ENCODE measurements at places on chromosomes 5 and 9. TPM values are rescaled to one million over a fixed set of nuclear protein-coding genes. Genes with fewer than 3 reads are reported as not detected.

Gene FLT4
- 2.7 TPM for total RNA-seq

Gene ARHGEF28
- total RNA-seq: not detected

DNA sequence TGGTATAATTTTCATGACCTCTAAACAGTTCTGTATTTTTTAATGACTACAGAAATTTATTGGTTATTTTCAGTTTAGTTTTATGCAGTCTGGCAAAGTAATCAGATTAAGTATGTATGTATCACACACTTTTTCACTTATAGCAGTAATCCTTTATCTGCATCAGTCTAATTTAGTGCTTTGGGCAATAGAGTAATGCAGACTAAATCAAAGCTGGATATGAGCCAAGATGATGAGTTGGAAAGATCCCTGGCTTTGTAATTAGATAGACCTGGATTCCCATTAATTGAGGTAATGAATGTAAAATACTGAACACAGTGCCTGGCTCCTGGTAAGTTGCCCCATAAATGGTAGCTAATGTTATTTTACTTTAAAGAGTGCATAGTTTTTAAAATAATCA is 215.4 kb upstream of the TLX3 start:
- H3K27me3 ChIP-seq: no peaks in the 10 kb centered on the region
- no peak overlapping the region for H3K27ac ChIP-seq
- no peaks in the 10 kb centered on the region for H3K36me3 ChIP-seq
- H3K4me1 ChIP-seq: no peaks in the 10 kb centered on the region
- H3K4me3 ChIP-seq: no peak overlapping the region

DNA sequence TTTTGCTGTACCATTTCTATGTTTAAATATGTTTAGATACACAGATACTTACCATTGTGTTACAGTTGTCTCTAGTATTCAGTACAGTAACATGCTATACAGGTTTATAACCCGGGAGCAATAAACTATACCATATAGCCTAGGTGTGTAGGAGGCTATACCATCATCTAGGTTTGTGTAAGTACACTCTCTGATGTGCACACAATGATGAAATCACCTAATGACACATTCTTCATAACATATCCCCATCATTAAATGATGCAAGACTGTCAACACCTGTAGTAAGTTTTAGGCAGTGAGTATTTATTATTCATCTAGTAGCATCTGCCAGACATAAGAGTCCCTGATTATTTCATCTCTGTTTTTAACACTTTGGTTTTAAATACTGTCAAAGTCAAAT is 7.3 kb upstream of the DHFR start:
- no peaks in the 10 kb centered on the region for H3K27me3 ChIP-seq
- DNase-seq: no peak
- H3K4me3 ChIP-seq: no peak overlapping the region
- peaks cover 16% of the 10 kb centered on the region for H3K4me1 ChIP-seq

DNA sequence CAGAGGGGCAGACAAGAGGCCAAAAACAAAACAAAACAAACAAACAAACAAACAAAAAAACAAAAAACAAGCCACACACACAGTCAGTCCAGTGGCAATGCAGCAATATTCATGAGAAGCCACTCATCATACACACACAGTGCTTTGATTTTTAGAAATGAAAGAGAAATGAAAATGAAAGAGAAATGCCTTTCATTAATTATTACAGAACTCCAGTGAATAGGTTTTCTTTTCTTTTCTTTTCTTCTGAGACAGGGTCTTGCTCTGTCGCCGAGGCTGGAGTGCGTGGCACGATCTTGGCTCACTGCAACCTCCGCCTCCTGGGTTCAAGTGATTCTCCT is 36.9 kb downstream of the SPRY4 start:
- H3K4me1 ChIP-seq: peaks cover 7% of the 10 kb centered on the region
- H3K4me3 ChIP-seq: no peak overlapping the region
- H3K27me3 ChIP-seq: no peaks in the 10 kb centered on the region
- H3K27ac ChIP-seq: no peak overlapping the region

Gene ADGRD2
- total RNA-seq: not detected

- no peak for DNase-seq
- H3K36me3 ChIP-seq: no peaks in the 10 kb centered on the region
- H3K27me3 ChIP-seq: no peaks in the 10 kb centered on the region
- no peaks in the 10 kb centered on the region for H3K4me1 ChIP-seq
- no peak overlapping the region for H3K27ac ChIP-seq
Measured at GRCh38 chr9:31582071-31582470, 802.4 kb upstream of the ACO1 start.

DNA sequence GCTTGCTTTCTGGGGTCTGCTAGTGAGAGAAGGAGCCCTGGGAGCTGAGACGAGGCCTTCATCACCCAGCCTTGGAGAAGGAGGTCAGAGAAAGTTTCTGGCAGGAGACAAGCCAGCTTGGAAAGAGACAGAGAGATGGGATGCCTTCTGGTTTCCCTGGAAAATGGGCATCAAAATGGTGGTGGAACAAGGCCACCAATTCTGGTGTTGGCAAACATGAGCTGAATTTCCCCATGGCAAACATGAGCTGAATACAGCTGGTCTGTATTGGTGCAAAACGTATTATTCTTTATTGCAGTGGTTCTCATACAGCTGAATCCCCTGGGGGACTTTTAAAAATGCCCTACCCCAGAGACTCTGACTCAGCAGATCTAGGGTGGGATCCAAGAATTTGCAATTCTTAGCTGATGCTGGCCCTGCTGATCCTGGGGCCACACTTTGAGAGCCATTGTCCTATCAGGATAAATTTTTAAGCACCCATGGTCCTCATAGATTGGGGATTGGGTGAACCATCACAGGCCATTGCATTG is 39.1 kb upstream of the S1PR3 start:
- DNase-seq: no peak
- no peak overlapping the region for H3K27ac ChIP-seq
- H3K4me3 ChIP-seq: no peak overlapping the region
- H3K27me3 ChIP-seq: peaks cover 23% of the 10 kb centered on the region
- no peaks in the 10 kb centered on the region for H3K36me3 ChIP-seq

GRCh38 chr5:93058309-93058708 is 522.7 kb downstream of the NR2F1-AS1 start:
- no peaks in the 10 kb centered on the region for H3K27me3 ChIP-seq
- H3K4me1 ChIP-seq: no peaks in the 10 kb centered on the region
- H3K36me3 ChIP-seq: no peaks in the 10 kb centered on the region
- H3K4me3 ChIP-seq: no peak overlapping the region
- no peak for DNase-seq

Gene WDR5
- 39.4 TPM for total RNA-seq

Gene GRIA1
- not detected for total RNA-seq

Gene ZNF366
- not detected for total RNA-seq

- DNase-seq: peak; percentile 31
- peaks cover 33% of the 10 kb centered on the region for H3K36me3 ChIP-seq
- H3K4me1 ChIP-seq: peaks cover 44% of the 10 kb centered on the region
- H3K4me3 ChIP-seq: peak overlapping the region; percentile 90
- H3K27me3 ChIP-seq: no peaks in the 10 kb centered on the region
- peak overlapping the region; percentile 87 for H3K27ac ChIP-seq
Measured at GRCh38 chr9:130694205-130694604, 625 bp downstream of the EXOSC2 start.

Gene FOXI1
- not detected for total RNA-seq

GRCh38 chr9:134867917-134868750 is 12.5 kb upstream of the FCN2 start:
- DNase-seq: no peak
- H3K4me3 ChIP-seq: no peak overlapping the region
- no peaks in the 10 kb centered on the region for H3K36me3 ChIP-seq

GRCh38 chr9:75531588-75531987 is 358.9 kb upstream of the PCSK5 start:
- no peak overlapping the region for H3K4me3 ChIP-seq
- no peak for DNase-seq
- H3K36me3 ChIP-seq: no peaks in the 10 kb centered on the region
- peaks cover 5% of the 10 kb centered on the region for H3K27me3 ChIP-seq

DNA sequence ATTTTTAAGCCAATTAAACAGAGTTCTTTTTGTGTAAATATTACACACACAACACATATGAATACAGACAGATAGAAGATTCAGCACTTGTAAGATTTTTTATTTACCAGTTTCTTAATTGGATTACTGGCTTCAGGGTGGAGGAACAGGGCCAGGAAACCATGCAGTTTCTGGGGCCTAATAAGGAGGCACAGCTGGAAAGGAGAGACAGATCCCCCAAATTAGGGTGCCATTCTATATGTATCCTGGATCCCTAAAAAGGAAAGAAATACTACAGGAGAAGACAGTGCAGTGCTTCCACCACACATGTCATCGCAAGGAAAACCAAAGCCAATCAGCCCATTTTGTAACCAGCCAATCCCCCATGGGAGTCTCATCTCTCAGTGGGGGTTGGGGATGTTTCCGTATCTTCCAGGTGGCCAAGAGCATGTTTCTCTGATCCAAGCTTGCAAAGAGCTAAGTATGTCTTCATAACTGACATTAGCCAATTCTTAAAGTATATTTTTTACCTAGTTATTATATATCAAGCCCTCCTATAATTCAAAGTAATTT is 15.8 kb upstream of the ABO start:
- DNase-seq: no peak
- no peak overlapping the region for H3K4me3 ChIP-seq
- H3K36me3 ChIP-seq: peaks cover 4% of the 10 kb centered on the region

DNA sequence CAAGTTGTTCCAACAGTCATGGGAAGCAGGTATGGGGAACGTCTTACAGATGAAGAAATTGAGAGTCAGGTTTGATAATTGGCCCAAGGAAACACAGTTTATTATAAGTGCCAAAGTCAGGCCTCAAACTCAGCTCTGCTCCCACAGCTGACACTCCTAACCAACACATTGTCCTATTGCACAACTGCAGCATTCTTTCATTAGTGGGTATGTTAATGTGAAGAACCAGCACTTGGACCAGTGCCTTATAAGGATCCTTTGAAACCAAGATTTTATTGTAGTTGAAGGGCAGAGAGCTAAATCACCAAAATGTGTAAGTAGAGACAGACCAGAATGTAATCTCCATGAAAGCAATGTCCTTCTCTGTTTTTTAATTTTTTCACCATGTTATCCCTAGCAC is 56.1 kb downstream of the GRIA1 start:
- no peak overlapping the region for H3K4me3 ChIP-seq
- no peak overlapping the region for H3K27ac ChIP-seq
- DNase-seq: no peak
- no peaks in the 10 kb centered on the region for H3K27me3 ChIP-seq

Gene PDLIM4
- total RNA-seq: not detected

Gene RGS7BP
- total RNA-seq: not detected

- no peak for DNase-seq
- no peak overlapping the region for H3K27ac ChIP-seq
- H3K4me3 ChIP-seq: no peak overlapping the region
- no peaks in the 10 kb centered on the region for H3K36me3 ChIP-seq
- H3K27me3 ChIP-seq: no peaks in the 10 kb centered on the region
Measured at GRCh38 chr9:96320749-96321280, 18.8 kb upstream of the HSD17B3 start.

GRCh38 chr9:34675048-34675714 is 12.7 kb upstream of the CCL27 start:
- no peaks in the 10 kb centered on the region for H3K4me1 ChIP-seq
- H3K27ac ChIP-seq: no peak overlapping the region
- no peak overlapping the region for H3K4me3 ChIP-seq
- DNase-seq: peak; percentile 81
- H3K36me3 ChIP-seq: no peaks in the 10 kb centered on the region

- H3K27me3 ChIP-seq: peaks cover 14% of the 10 kb centered on the region
- H3K4me3 ChIP-seq: no peak overlapping the region
- DNase-seq: no peak
- H3K27ac ChIP-seq: peak overlapping the region; percentile 44
- H3K36me3 ChIP-seq: no peaks in the 10 kb centered on the region
- H3K4me1 ChIP-seq: peaks cover 35% of the 10 kb centered on the region
Measured at GRCh38 chr9:36928210-36928609, 105.9 kb downstream of the PAX5 start.

DNA sequence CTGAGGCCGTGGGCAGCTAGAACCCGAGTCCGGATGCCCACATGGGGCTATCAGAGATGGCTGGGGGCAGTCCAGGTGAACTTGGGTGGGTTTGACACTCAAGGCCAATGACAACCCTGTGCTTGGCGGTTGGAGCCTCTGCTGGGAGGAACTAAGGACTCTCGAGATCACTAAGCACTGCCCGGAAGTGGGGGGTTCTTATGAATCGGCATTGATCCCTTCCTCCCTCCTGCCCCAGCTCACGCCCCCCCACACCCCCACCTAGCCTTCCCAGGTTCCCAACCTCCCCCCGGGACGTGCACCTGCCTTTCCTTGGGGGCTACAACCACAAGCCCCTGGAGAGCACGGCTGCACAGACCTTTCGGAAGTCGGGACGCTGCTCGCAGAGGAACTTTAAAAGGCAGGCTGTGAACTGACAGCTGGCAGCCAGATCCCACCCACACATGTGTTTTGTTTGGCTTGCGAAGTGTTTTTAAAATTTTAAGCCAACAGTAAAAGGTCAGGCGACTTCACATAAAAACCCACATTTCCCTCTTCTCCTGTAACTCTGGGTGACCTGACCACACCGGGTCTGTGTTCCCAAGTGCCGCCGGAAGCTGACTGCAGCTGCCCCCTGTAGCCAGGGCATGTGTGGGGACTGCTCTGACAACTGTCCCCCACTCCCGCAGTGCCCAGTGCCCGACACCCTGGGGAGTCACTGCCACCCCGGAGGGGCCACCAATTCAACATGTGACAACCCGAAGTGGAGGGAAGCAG is 5.1 kb upstream of the RALGDS start:
- no peak overlapping the region for H3K27ac ChIP-seq
- DNase-seq: peak; percentile 29
- no peaks in the 10 kb centered on the region for H3K36me3 ChIP-seq
- H3K27me3 ChIP-seq: no peaks in the 10 kb centered on the region

Gene PCDHGC5
- total RNA-seq: not detected

DNA sequence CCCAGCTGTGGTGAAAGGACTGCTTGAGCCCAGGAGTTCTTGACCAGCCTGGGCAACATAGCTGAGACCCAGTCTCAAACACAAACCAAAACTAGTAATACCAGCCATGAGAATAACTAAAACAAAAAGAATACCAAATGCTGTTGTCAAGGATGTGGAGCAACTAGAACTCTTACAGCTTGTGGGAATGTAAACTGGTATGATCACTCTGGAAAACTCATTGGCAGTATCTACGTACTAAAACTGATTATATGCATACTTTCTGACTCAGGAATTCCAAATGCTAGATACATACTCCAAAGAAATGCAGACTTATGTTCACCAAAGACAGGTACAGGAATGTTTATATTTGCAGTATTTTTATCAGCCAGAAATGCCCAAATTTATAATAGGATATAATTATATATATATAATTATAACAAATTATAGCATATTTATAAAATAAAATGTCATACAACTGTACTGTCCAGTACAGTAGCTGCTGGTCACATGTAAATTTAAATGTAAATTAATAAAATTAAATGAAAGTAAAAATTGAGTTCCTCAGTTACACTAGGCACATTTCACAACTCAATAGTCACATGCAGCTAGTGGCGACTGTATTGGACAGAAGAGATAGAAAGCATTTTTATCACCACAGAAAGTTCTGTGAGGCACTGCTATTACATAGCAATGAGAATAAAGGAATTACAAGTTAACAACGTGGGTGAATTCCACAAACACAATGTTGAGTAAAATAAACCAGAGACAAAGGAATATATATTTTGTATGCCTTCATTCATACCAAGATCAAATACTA is 118.5 kb downstream of the GNAQ start:
- H3K4me3 ChIP-seq: no peak overlapping the region
- no peak overlapping the region for H3K27ac ChIP-seq
- H3K27me3 ChIP-seq: no peaks in the 10 kb centered on the region
- no peak for DNase-seq

Gene SYK
- 0.07 TPM for total RNA-seq

All from activated naive CD4-positive, alpha-beta T cell treated with anti-CD3 and anti-CD28 coated beads for 36 hours (primary cell).